ENCODE measurements at places on chromosomes 12 and 14.

DNA sequence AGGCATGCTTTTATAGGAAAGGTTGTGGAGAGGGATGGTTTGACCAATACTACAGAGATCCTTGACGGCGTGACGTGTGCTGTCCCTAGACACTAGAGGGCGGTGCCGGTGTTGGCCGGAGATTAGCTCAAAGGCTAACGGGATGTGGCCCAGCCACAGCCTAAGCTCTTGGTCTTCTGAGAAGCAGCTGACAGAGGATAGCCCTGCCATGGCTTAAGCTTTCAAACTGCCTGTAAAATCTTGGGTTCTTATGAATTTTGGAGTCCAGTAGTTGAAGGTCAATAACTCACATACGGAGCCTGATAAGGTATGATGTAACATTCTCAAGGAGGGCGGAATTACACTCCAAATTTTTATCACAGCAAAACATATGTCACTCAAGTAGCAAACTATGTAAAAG lies 515.7 kb upstream of the ATXN7L3B start:
- DNase-seq = no peak

GRCh38 chr12:57111031-57111734 lies at the start of gene STAT6:
STAT6 (minus strand) TSS chr12:57111362; CDS start chr12:57108278, 3,084 bp downstream.
- DNase-seq = peak; percentile 86

DNA sequence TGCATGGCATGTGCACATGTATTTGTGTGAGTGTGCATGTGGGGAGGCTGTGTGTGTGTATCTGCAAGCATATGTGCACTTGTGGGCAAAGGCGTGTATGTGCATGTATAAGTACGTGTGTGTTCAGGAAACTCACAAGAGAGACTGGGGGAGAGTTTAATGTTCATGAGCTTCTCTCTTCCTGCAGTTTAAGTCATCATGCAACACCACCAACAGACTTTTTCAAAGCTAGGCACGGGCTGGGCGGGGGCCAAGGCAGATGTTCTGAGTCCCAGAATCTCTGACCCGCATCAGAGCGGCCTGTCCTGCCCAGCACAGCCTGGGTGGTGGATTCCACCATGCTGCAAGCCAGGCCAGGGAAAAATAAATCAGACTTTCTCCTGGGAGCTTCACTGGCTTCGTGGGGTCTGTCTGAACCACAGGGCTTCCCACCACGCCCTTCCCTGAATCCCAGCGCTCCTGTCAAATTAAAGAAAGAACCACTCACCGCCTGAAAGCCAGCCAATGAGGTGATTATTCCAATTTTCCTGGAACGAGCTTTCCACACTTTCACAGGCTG lies 75.7 kb downstream of the PITPNM2 start:
- peak; percentile 55 for DNase-seq

- DNase-seq = no peak
Observed at GRCh38 chr12:120614848-120615247, 25.6 kb upstream of the CABP1 start.

- peak; percentile 57 for DNase-seq
Observed at GRCh38 chr14:106200541-106201315, 674.3 kb downstream of the TMEM121 start.
